ENCODE measurements at places on chromosomes 5 and 9.

- no peak overlapping the region for H3K27ac ChIP-seq
- no peaks in the 10 kb centered on the region for H3K4me1 ChIP-seq
These were observed 25.6 kb upstream of the SCAMP1 start for GRCh38 chr5:78334811-78335210.

- no peak overlapping the region for H3K4me3 ChIP-seq
- no peaks in the 10 kb centered on the region for H3K27me3 ChIP-seq
- H3K27ac ChIP-seq = no peak overlapping the region
- H3K36me3 ChIP-seq = no peaks in the 10 kb centered on the region
- H3K4me1 ChIP-seq = no peaks in the 10 kb centered on the region
These were observed 83.2 kb upstream of the TAS2R1 start for GRCh38 chr5:9713356-9713755.

DNA sequence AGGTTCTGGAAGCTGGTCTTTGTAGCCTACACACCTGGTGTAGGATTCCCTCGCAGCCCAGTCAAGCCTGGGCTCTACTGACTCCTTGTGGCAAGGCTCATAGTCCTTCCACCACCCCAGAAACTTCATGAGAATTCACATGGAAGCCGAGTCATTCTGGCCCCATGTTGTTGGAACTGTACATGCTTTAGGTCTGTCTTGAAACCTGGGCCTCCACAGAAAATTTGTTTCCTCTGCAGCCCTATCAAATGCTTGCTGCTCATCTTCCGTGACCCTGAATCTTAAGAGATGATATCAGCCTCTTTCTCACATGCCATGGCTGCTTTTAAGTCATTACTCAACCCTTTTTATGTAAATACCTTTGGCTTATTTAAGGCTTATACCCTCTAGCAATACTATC is 113.4 kb upstream of the GRHPR start:
- no peaks in the 10 kb centered on the region for H3K36me3 ChIP-seq
- peaks cover 2% of the 10 kb centered on the region for H3K4me1 ChIP-seq
- H3K27ac ChIP-seq = no peak overlapping the region
- DNase-seq = no peak
- H3K4me3 ChIP-seq = no peak overlapping the region
- no peaks in the 10 kb centered on the region for H3K27me3 ChIP-seq

- DNase-seq = no peak
- no peak overlapping the region for H3K27ac ChIP-seq
- H3K36me3 ChIP-seq = no peaks in the 10 kb centered on the region
- no peaks in the 10 kb centered on the region for H3K27me3 ChIP-seq
- H3K4me3 ChIP-seq = no peak overlapping the region
These were observed 560.8 kb downstream of the BNC2 start for GRCh38 chr9:16309469-16310271.

DNA sequence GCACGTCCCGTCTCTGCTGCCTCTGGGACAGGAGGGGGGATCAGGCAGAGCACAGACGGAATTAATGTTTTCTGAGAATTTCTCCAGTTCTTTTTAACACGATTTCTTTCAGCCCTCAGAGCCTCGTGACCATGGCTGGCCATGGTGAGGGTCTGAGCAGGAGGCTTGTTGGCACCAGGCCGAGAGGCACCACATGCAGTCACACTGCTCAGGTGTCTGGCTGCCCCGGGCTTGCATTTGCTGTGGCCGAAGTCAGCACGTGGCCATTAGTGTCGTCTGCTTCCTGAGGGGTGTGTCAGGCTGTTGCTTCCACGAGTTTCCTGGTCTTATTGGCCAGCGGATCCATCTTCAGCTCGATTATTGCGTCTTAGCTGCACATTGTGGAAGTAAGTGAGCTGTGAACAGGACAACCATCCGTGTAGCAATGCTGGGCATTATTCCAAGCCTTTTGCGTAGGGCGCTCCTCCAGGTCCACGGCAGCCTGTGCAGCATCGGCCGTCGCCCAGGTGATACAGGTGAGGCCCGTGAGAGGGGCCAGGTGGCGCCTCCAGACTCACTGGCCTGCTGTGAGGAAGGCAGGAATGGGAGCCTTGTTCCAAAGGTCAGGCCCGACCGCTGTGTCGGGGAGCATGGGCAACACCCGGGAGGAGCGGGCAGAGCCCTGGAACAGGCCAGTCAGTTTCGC is 114.2 kb upstream of the CACNA1B start:
- DNase-seq = no peak
- no peaks in the 10 kb centered on the region for H3K27me3 ChIP-seq
- no peak overlapping the region for H3K4me3 ChIP-seq
- peaks cover 66% of the 10 kb centered on the region for H3K36me3 ChIP-seq
- H3K27ac ChIP-seq = no peak overlapping the region
- H3K4me1 ChIP-seq = peaks cover 21% of the 10 kb centered on the region

DNA sequence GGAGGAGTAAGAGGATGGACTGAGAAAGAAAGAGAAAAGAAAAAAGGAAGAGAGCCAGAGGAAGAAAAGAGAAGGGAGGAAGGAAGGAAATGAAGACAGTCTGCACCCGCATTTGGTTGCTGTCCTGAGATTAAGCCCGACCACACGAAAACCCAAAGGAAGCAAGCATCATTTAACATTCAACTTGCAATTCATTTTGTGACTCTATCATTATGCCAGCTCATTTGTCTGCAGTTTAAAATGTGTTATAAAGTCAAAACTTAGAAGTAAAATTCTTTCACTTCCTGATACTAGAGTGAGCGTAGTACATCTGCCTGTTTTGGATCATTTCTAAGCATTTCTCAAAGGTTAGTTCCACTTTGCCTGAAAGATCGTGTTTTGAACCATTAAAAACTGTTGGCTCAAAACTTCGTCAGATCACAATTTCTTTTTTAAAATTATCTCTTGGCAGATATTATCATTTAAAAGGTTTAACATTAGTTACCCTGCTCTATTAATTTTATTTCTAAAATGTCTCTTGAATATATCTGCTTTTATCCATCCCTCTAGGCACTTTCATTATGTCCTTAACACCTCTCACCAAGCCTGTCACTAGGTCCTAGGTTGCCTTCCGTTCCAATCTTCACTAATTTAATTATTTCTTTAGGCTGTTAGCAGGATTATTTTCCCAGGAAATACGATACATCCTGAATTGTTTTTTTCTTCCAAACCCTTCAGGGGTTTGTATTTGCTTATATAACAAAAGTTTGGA is 240.9 kb downstream of the TLE4 start:
- H3K27me3 ChIP-seq = no peaks in the 10 kb centered on the region
- H3K4me1 ChIP-seq = peaks cover 5% of the 10 kb centered on the region
- no peaks in the 10 kb centered on the region for H3K36me3 ChIP-seq
- H3K4me3 ChIP-seq = peak overlapping the region; percentile 18
- H3K27ac ChIP-seq = no peak overlapping the region

DNA sequence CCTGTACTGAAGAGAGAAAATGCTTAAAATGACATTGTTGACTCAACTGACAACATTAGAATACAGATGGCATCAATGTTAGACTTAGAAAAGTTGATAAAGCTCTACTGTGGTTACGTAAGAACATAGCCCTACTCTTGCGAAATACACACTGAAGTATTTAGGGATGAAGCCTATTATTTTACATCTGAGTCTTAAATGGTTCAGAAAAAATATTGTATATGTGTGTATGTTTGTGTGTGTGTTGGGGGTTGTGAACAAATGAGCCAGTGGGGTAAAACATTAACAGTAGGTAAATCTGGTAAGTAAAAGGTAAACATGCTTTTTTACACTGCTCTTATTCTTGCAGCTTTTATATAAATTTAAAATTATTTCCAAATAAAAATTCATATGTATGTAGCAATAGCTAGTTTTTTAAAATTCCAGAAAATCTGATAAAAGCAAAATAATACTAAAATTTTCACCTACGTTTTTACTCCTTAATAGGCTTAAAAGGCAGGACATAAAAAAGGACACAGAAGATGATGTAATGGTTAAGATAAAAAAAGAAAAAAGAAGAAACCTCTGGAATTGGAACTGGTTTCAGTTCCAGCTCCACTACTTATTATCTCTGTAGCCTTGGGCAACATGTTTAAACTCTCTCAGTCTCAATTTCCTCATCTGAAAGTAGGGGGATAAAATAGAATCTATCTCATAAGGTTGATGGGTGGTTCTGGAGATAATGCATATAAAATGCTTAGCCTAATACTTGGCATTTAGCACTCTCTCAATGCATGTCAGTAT is 44.3 kb downstream of the GARNL3 start:
- H3K4me3 ChIP-seq = no peak overlapping the region

DNA sequence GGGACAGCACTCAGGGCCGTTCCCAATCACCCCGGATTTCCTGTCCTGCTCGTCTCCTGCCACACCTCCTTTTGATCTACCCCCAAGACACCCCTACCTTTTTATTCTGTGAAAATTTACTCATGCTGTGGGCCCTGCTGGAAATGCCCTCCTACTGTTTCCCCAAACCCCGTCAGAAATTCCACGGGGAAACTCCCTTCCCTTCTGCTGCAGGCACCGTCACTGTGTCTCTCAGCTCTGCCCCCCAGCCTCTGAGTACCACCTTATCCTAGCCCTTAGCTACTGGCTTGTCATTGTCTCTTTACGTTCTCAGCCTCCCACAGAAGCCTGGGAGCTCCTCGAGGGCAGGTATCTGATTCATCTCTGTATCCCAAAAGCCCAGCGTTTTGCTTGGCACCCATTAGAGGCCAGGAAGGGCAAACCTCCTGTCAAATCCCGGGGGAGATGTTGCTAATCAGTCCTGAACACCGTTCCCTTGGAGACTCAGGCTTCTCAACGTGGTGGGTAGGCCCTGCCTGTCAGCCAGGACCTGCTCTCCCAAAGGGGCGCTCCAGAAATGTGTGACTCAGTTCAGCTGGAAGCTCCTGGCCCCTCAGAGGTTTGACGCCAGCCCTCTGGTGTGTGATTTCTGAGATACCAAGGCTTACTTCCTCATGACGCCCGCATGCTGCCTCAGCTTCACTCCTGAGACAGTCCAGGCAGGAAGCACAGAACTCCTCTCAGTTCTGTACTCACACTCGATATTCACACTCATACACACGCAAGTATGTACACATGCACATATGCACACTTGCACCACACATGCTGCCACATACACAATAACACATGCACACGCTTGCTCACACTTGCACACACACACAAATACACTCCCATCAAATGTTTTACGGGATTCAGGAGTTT is 50.7 kb upstream of the GRHPR start:
- H3K36me3 ChIP-seq = no peaks in the 10 kb centered on the region
- no peak overlapping the region for H3K27ac ChIP-seq
- H3K27me3 ChIP-seq = peaks cover 5% of the 10 kb centered on the region
- peaks cover 6% of the 10 kb centered on the region for H3K4me1 ChIP-seq

GRCh38 chr5:1168796-1169195 is 32.6 kb upstream of the SLC6A19 start:
- H3K36me3 ChIP-seq = no peaks in the 10 kb centered on the region
- no peak overlapping the region for H3K27ac ChIP-seq
- no peak for DNase-seq
- H3K4me1 ChIP-seq = peaks cover 16% of the 10 kb centered on the region

DNA sequence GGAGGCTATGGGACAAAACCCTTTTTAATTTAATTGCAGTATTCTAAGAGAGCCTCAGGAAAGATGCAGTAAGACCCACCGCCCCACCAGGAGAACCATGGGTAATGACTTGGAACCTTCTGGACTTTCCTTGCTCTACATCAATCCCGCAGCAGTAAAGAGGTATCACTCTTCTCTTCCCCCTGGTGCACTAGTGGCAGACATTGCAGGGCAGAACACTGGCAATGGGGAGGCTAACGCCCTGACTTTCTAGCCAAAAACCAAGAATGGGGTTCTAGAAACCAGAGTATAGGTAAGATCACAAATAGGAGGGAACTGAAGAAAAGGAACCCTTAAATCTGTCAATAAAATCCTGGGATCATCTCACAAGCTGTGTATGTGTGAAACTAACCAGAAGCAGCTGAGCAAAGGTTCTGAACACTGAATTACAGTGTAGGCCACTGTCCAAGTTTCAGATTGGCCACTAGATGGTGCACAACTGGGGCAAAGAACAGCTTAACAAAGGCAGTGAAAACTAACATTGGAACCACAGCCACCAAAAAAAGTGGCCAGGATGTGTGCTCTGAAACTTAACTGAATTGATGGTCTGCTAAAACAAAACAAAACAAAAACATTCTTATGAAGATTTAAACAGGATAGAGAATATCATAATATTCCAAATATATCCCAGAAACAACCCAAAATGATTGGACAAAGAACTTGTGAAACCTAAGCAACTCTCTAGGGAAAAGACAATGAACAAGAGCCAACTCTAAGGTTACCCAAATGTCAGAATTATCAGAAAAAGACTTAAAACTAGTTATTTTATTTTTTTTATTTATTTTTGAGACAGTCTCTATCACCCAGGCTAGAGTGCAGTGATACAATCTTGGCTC is 6.6 kb upstream of the FAM151B start:
- no peaks in the 10 kb centered on the region for H3K36me3 ChIP-seq
- no peak overlapping the region for H3K27ac ChIP-seq
- DNase-seq = peak; percentile 10
- H3K27me3 ChIP-seq = no peaks in the 10 kb centered on the region
- no peak overlapping the region for H3K4me3 ChIP-seq

DNA sequence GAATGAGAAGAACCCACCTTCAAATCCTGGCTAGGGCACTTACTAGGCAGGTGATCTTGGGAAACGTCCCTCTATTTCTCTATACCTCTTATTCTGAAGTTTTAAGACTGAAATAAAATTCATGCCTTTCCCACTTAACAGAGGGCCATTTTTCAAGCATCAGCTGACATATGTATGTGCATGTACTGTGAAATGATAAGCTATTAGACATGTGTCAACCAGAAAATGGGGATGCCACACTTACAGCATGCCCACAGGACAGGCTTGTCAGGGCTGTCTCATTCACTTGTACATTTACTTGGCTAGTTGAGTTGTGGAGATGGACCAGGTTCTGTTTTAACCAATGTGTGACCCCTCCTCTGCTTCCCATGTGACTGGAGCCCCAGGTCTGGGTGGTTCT is 78.5 kb downstream of the C9orf152 start:
- no peak overlapping the region for H3K4me3 ChIP-seq
- H3K27ac ChIP-seq = no peak overlapping the region
- DNase-seq = no peak

DNA sequence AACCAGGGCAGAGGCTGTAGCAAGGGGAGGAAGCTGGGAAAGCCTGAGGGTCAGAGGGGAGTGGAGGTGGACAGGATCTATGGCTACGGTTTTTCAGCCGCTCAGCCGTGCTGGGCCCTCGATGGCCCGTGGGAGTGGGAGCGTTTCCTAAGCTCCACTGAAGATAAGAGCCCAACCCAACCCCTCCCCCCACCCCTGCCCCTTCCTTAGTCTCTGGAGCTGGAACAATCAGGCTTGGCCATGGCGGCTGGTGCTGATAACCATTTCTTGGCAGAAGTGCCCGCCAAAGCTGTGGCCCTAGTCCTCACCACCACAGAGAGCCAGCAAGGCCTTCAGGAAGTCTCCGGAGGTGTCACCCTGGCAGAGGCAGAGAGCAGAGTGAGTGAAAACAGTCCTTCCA is 20.3 kb upstream of the TNIP1 start:
- no peaks in the 10 kb centered on the region for H3K4me1 ChIP-seq
- no peaks in the 10 kb centered on the region for H3K27me3 ChIP-seq
- no peak overlapping the region for H3K4me3 ChIP-seq
- no peak for DNase-seq
- H3K36me3 ChIP-seq = peaks cover 24% of the 10 kb centered on the region

GRCh38 chr5:154722936-154723335 is 32.2 kb upstream of the LARP1 start:
- no peaks in the 10 kb centered on the region for H3K36me3 ChIP-seq
- H3K27ac ChIP-seq = no peak overlapping the region
- H3K4me1 ChIP-seq = no peaks in the 10 kb centered on the region

All from T-cell (primary cell).